ENCODE measurements at places on chromosomes 7 and 10.

DNA sequence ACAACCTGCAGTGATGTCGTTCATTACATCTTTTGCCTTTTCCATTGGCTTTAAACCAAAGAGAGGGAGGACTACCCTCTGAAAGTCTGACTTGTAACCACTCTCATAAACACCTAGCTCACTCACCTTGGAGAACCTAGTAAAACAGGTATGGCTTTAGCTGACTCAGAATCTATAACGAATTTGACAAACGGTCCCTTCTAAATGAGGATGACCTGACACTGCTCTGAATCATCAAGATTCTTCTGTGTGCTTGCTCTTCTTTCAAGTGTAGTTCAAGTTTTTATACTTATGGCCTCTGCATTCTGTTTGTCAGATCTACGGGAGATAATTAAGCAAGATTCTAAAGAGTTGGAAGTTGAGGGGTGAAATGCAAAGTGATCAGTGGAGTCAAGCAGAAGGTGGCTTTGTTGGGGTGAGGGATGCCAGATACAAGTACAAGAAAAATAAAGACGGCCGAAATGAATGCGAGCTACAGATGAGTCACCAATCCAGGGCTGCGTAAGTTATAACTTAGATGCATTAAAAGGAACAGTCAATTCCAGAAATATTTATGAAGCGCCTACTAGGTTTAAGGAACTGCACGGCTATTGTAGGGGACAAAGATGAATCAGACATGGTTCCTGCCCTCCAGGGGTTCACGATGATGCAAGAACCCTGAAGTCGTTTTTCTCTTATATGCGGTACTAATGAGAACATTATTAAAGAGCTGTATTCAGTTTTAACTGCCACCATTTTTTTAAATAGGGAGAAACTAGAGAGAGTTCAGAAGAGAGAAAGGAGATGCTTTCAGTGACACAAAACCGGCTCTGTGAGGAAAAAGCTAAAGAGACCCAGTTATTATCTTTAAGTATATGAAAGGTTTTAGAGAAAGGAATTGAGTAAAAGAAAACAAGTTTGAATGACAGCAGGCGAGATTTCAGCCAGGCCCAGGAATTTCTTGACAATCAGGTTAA lies 6.5 kb downstream of the HIPK2 start:
- no peak for DNase-seq

DNA sequence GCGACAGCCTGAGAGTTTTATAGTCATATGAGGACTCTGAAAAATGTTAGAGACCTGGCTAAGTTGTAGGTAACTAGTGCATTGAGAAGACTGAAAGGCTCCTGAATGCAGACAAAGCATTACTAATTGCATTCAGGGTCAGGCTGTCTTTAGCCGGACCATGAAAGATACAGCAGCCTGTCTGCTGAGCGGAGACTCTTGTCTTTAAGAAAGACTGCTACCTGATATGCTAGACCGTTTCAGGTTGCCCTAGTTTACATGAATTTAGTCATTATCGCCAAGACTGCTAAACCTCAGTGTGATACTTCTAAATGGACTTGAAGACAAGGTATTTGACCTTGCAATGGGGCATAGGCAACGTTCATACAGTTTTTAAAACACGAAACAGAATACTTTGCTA lies 81.2 kb downstream of the BMPR1A start:
- DNase-seq: no peak

DNA sequence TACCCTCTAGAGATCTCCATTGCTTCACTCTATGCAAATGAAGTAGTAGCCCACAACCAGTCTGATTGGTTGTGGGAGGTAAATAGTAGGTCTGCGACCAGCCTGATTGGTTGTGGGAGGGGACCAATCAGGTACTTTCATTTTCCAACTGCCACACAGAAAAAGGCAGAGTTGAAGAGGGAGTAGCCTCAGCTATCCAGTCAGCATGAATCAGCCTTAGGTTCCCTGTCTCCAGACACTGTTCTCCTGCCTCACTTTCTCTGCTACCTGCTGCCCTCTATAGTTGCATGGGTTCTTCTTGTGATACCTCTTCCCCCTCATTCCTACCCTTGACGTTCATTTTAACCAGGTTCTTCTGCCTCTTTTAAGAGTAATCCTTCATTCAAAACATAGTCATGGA lies 114.5 kb upstream of the LYZL1 start:
- no peak for DNase-seq

DNA sequence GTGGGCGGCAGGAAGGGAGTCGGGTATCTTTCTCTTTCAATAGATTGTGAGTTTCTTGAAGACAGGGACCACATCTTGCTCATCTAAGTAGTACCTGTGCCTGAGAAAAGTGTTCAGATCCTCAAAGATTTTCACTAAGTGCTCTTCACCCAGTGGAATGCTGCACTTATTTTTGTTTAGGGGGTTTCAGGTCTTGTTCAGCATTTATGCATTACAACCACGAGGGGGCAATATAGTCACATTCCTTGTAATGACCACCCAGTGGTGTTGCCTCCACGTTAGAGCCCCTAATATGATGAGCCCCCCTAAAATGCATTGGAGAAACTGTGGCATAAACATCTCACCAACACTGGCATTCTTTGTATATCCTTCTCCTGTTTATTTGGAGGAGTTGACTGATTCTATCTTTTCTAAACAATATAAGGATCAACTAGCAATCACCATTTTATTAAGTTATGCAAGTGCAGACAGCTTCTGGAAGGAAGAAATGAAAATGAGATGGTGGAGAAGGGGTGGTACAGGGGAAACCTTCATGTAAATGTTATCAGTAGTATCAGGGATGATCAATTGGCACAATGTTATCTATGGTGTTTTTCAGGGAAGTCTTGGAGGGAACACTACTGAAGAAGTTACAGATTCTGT lies 3.1 kb upstream of the PAPSS2 start:
- no peak for DNase-seq

GRCh38 chr7:118186501-118186900 lies 2.5 kb downstream of the LSM8 start:
- DNase-seq: no peak

GRCh38 chr7:9242636-9243035 lies 809.2 kb downstream of the NXPH1 start:
- no peak for DNase-seq

- DNase-seq: no peak
Observed at GRCh38 chr7:132183781-132184380, 392.4 kb downstream of the PLXNA4 start.

DNA sequence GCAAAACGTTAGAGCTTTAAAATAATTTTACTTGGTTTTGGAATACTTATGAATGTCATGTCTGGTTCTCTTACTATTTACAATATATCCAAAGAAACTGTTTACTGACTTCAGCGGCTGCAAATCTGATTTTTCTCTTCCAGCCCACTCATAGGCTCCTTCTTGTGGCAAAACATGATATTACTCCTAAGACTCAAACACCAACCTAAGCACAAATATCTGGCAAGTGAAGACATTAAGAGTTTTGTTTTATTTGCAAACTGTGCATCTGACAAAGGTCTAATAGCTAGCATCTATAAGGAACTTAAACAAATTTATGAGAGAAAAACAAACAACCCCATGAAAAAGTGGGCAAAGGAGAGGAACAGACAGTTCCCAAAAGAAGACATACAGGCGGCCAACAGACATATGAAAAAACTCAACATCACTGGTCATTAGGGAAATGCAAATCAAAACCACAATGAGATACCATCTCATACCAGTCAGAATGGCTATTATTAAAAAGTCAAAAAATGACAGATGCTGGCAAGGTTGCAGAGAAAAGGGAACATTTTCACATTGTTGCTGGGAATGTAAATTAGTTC lies 20.3 kb upstream of the GJC3 start:
- no peak for DNase-seq

- DNase-seq: no peak
Observed at GRCh38 chr7:36802459-36803135, 78.3 kb upstream of the AOAH start.

DNA sequence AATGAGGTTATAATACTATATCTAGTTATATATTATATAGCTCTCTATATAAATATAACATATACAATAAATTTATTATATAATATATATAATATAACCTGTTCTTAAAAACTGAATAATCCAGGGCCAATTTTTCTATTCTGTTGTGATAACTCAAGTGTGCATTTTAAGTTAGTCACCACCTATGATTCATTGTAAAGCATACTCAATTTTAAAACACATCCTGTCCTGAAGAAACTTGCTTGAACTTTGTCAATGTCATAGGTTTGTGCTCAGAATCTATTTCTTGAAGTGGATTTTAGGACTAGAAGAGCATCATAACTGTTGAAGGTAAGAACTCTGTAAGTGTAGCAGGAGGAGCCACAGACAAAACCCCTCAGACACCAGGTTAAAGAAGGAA lies 1209.8 kb downstream of the REEP3 start:
- DNase-seq: no peak
